ENCODE measurements at places on chromosomes 5 and 9.

DNA sequence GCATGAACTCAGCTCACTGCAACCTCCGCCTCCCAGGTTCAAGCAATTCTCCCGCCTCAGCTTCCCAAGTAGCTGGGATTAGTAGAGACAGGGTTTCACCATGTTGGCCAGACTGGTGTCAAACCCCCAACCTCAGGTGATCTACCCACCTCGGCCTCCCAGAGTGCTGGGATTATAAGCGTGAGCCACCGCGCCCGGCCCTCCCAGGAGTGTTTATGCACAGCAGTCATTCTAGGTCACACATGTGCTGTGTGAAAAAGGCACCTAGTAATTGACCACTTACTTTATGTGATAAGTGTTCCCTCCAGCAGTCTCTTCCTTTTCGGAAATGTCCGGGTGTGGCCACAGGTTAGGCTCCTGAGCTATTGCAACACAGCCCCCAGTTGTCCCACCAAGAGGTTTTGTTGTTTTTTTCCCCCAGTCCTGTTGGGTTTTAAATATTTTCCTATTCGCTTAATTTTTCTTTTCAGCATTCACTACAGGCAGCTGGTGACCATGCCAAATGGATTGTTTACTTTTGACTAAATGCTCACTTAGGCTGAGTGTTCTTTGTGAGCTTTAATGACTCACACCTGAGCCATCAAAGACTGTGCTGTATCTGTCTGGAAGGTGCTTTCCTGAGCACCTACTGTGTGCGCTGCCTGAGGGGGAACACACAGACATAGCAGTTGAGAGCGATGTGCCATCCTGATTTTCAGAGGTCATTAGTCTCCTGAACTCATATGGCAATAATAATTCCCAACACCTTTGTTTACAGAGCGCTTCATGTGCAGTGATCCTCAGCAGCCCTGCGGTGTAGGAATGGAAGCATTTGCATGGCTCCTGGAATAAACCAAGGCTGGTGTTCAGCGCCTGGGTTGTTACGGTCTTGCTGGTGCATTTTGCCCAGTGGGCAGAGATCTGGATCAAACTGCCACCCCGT lies 94.3 kb downstream of the MVB12B start:
- DNase-seq, result peak; percentile 81

GRCh38 chr9:134363450-134363849 lies 37.2 kb downstream of the RXRA start:
- no peak for DNase-seq

DNA sequence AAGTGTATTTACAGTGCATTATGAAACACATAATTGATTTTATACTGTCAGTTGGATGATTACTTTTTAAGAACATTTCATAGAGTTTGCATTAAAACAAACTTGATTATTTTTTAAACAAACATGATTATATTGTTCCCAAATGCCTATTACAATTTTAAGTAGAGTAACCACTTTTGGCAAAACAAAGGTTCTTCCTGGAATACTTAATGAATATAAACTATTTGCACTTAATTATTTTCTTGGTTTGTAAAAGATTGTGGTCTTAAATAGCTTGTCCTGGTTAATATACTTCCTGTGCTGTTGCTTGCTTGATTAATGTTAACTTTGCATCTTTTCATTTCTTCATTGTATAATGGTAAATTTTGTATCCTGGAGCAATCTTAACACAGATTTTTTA lies 180.0 kb downstream of the CDH12 start:
- DNase-seq, result no peak

GRCh38 chr5:150660108-150660831 lies 781 bp upstream of the MYOZ3 start:
- no peak for DNase-seq

- DNase-seq, result no peak
Observed at GRCh38 chr9:110257097-110257841, 962 bp upstream of the TXN start.

DNA sequence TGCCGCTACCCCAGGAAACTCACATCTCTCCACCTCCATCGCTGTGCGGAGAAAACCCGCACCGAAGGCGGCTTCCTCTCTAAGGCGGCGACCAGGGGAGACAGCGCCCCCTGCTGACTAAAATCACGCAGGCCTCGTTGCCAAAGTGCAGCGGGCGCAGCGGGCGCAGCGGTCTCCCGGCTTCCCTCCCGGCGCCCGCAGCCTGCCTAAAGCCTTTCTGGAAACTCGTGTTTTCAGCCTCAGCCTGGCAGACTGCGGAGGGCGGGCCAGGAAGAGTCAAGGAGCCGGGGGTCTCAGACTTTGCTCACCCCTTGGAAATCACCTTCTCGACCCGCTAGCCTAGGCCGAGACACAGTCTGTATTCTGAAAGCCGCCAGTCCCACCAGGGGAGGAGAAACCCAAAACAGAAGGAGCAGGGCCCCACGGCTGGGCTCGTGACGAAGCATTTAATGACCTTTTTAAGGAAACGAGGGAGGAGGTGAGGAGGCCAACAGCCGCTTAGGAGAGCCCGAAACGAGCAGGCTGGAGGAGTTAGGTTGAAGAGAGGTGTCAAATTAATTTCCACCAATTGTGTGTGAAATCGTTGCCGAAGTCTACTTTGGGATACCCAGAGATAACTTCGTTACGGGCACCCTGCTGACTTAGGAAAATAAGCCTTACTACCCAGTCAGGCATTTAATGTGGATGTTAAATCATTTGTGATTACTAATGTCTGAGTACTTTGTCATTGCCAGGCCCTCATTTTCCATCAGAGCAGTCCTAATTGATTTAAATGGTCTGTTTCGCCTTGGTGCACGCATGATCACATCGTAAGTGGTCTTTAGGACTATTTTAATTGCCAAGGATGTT lies 7.3 kb upstream of the FOXB2 start:
- no peak for DNase-seq

DNA sequence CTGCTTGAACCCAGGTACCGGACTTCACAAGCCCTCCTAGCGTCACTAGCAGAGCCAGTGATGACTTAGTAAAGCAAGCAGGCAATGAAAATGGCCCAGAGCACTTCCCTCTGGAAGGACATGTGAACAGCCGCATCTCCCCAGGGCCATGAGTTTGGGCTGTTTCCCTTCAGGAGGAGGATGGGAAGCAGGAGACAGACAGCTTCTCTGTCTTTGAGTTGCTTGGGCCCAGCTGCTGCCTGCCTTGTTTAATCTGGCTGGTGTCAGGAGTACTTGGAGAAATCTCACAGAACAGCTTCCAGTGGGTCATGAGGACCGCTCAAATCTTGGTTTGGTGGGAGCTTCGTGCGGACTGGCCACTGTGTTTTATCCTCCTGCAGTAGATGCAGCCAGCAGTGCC lies 25.4 kb upstream of the WWC1 start:
- no peak for DNase-seq

DNA sequence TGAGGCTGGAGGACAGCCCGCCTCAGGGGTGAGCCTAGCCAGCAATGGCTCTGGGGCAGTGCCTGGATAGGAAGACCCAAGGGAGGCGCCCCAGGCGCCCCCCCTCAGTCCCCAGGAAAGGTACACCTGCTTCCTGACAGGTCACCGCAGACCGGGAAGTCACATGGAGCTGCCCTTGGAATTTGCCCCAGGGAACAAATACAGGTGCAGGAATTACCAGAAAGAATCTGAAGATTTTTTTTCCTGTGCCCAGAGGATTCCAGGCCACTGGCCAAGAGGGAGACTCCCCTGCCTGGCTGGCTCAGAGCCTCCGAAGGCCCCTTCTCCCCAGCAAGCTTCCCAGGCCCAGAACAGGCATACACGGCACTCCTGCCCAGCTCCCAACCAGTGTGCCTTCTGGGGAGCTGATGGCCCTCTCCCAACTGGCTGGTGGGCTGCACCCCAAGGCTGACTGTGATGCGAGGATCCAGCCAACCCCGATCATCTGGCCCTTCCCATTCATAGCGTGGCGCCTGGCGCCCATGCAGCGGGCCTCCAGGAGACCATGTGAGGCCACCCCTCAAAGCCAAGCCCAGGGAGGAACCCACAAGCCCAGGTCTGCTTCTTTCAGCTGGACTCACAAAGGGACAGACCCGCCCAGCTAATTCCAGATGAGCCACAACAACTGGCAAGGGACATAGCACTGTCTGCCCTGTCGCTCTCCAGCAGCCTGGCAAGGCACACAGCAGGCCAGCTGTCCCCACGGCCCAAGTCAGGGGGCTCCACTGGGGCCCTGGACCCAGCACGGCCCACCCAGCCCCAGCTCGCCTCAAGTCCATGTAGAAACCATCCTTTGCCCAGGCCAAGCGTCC lies 2.3 kb downstream of the TPRN start:
- DNase-seq, result peak; percentile 59

GRCh38 chr5:176731506-176732160 lies 78.7 kb upstream of the UNC5A start:
- no peak for DNase-seq

GRCh38 chr9:83583151-83584014 lies 39.6 kb upstream of the IDNK start:
- peak; percentile 70 for DNase-seq

- DNase-seq, result peak; percentile 51
Observed at GRCh38 chr5:135242021-135242865, 156.8 kb downstream of the MACROH2A1 start.

DNA sequence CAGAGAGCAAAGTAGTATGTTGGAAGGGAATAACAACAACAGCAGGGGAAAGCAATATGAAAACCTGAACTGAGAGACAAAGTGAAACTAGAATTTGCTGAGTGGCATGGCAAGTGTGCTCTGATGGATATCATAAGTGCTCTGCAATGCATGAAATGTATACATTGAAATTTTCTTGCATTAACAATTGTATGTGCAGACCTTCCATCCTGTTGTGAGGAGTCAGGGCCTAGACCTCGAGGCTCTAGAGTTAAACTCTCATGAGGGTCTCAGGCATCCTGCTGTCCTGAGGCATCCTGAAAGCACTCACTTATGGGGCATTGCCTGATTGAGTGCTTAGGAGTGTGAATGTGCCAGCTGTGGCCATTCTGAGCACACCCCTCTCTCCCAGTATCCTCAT lies 1.1 kb downstream of the ECM2 start:
- DNase-seq, result no peak

- DNase-seq, result no peak
Observed at GRCh38 chr5:135823881-135824280, 10.6 kb upstream of the SLC25A48 start.

DNA sequence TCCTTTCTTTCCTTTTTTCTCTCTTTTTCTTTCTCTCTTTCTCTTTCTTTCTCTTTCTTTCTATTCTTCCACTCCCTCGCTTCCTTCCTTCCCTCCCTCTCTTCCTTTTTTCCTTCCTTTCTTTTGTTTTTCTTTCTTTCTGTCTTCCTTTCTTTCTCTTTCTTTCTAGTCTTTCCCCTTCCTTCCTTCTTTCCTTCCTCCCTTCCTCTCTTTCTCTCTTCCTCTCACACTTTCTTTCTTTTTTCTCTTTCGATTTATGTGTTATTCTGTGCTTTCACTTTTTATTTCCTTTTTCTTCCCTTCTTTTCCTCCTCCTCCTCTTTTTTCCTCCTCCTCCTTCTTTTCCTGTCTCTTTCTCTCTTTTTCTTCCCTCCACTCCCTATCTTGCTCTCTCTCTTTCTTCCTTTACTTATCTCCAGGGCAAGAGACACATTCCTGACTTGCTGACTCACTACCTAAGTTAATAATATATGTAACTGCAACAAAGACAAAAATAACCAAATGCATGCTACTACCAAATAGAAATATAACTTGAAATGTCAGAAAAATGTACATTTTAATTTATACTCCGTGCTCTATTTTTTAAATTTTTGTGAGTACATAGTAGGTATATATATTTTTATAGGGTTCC lies 445.5 kb downstream of the GABRG2 start:
- DNase-seq, result no peak

- DNase-seq, result no peak
Observed at GRCh38 chr5:82640916-82641315, 362.8 kb upstream of the RPS23 start.

- no peak for DNase-seq
Observed at GRCh38 chr9:976943-977837, 735 bp downstream of the DMRT3 start.
